ENCODE measurements at places on chromosomes 11 and 22. TPM values are rescaled to one million over a fixed set of nuclear protein-coding genes. Genes with fewer than 3 reads are reported as not detected.
A peak's percentile ranks its signal among the peaks of the same experiment; 100 is the strongest.

KMT2A gene
- total RNA-seq, result 31.1 TPM

SLC22A25 gene
- total RNA-seq, result 0.18 TPM

DNA sequence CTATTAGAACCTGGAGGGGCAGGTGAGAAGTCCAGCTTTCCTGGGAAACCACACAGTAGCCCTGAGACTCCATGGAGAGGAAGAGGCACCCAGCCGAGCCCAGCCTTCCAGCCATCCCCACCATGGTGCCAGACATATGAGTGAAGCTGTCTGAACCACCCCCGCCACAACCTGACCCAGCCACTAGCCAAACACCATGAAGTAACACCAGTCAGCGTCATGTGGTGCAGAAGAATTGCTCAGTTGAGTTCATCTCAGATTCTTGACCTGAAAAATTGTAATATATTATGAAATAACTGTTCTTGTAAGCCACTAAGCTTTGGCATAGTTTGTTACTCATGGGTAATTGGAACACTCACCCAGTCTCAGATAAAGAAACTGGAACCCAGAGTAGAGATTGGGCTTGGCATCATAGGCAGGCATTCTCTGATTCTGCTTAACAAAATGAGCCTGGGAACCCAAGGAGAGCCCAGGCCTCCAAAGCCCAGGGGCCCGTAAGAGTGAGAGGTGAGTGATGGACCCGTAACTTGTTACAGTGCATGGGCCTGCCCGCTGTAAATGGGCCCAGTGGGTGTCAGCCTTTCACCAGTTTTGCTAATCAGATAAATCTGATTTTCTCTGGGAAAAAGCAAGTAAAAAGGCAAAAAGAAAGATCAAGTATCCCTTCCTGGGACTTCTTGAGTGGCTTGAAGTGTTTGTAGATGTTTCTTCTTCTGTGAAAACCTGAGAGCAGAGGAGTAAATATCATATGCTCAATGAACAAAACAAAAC, 305.5 kb downstream of the DDX10 start:
- no peak for DNase-seq

DNA sequence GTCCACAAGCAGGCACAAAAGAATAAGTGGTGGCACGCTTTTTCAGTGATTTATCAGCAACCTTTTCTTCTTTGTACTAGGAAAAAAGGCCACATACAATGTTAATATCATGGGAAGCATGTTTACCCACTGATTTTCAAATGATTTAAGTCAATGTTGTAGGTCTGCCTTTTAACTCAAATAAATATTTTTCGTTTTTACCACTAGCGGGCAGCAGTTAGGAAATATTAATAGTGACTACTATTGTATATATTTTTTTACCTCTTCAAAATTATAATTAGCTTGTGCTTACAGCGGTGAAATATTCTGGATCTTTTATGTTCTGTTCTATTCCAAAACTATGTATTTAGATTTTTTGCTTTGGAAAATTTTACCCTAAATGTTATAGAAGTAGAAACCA, 6.4 kb upstream of the SLC17A6 start:
- no peak for DNase-seq

GRCh38 chr11:38481391-38481790, 1883.4 kb upstream of the RAG2 start:
- DNase-seq, result no peak

GRCh38 chr11:14857621-14858020, 34.4 kb downstream of the CYP2R1 start:
- no peak for DNase-seq

DNA sequence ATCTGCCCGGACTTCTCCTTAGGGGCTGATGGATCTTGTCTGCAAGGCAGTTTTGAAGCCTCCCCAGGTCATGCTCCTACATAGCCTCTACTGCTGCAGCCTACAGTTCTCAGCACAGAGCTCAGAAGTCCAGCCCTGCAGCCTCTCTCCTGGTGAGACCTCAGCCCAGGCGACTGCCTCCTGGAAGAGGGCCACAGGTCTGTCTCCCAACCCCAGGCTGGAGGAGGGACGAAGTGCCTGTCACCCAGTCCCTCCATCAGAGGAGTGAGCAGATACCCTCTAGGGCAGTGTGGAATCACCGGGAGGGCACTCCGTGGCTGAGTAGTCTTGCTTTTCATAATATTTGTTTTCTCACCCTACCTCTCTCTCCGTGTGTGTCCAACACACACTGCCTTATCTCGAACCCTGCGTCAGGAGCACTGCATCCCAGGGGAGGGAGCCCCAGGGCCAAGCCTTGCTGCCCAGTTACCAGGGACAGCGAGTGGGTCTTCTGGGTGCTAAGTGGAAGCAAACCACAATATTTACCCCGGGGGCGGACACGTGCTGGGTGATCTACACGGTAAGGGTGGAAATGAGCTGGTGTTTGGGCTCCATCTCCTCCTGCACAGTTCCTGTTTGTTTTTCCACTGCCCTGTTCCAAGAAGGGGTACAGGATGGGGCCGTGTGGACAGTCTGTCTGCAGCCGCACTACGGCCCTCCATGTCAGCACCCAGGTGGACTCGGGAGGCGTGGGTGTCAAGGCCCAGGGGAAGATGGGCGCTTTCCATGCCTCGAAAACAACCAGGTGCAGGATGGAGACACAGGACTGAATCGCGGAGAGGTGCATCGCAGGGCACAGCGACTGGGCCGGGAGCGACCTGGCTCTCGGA, 133.7 kb upstream of the HSD17B12 start:
- no peak for DNase-seq

GRCh38 chr11:134560066-134560465, 148.0 kb upstream of the B3GAT1 start:
- peak; percentile 43 for DNase-seq

SYT13 gene
- 6.1 TPM for total RNA-seq

GRCh38 chr11:120167659-120168058, 29.7 kb upstream of the TRIM29 start:
- DNase-seq, result no peak

DNA sequence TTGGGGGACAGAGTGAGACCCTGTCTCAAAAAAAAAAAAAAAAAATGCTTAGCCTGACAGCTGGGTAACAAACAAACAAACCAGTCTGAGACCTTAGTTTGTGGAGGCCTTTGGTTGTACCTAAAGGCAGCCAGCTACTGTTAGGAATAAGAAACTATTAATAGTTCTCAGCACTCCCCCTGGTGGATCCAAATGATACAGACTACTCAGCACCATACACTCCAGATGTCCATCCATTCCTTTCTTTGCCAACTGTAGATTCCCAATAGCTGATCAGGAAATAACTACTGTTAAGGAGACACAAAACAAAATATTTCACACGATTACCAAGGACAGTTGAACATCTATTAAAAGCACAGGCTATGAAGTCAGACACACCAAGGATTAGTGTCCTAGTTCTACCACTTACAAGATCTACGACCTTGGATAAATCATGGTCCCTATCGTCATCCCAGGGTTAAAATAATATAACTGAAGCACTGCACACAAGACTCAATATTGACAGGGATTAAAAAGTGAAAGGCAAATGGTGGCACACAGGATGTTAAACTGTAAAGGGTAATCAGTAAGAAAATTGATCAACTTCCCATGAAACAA, 17.2 kb downstream of the CLDN25 start:
- peak; percentile 64 for DNase-seq

- DNase-seq, result no peak
Measured at GRCh38 chr11:69496631-69497220, 15.3 kb downstream of the LINC01488 start.

APOA4 gene
- total RNA-seq, result not detected

DNA sequence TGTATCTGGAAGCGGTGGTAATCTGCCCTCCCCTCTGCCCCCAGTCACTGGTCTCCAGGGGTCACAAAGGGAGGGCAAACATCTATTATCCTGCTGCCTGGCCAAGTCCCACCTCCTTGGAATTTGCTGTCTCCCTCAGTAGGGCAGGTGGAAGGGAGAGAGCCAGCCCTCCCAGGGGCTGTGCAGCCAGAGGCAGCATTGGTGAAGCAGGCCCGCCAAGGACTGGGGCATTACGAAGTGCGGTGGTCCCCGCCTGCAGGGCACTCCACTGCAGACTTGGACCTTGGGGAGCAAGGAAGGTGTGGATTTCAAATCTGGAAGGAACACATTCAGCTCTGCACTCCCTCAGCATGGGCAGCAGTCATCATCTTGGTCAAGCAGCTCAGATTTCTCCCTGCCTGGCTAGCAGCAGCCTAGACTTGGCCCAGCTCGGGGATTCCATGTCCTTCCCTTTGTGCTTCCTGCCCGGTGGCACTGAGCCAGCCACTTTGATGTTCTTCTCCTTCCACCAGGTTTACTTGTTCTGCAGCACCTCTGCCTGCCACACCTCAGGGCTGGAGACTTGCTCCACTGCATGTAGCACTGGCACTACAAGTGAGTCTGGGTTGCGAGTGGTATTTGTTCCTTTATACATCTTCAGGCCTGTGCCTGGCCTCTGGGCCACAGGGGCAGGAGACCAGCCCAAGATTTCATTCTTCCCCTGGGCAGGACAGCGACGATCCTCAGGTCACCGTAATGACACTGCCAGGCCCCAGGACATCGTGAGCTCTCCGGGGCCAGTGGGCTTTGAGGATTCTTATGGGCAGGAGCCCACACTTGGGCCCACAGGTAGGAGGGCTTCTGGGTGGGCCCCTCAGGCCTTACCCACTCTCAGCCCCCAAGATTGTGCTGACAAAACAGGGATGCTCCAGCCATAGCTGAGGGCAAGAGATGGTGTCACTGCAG, 7.4 kb downstream of the ZP1 start:
- DNase-seq, result no peak

OR5B21 gene
- not detected for total RNA-seq

DNA sequence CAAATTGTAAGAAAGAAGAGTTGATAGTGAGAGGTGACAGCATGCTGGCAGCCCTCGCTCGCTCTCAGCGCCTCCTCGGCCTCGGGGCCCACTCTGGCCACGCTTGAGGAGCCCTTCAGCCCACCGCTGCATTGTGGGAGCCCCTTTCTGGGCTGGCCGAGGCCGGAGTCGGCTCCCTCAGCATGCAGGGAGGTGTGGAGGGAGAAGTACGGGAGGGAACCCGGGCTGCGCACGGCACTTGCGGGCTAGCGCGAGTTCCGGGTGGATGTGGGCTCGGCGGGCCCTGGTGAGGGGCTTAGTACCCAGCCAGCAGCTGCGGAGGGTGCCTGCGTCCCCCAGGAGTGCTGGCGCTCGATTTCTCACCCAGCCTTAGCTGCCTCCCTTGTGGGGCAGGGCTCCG, 539.7 kb upstream of the CCDC179 start:
- DNase-seq, result no peak

GRCh38 chr11:118434553-118435289, 1.6 kb upstream of the KMT2A start:
- DNase-seq, result peak; percentile 54

- no peak for DNase-seq
Measured at GRCh38 chr11:119652907-119653659, 75.9 kb downstream of the NECTIN1 start.

DNA sequence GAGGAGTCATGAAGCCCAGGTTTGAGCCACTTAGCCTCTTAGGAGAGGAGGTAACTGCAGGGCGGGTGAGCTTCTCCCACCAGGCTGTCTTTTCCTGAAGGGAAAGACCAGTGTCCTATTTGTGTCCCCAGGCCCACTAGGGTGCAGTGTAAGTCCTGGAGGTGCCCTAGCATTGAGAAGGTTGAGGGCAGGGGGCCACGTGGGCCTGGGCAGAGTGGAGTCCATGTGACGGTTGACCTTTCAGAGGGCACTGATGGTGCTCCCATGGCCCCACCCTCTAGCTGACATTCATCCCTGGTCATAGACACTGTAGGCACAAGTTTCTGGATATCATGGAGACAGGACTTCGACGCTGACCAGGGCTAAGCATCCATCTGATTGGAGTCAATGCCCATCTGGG, 44.1 kb upstream of the TP53I11 start:
- no peak for DNase-seq

DNA sequence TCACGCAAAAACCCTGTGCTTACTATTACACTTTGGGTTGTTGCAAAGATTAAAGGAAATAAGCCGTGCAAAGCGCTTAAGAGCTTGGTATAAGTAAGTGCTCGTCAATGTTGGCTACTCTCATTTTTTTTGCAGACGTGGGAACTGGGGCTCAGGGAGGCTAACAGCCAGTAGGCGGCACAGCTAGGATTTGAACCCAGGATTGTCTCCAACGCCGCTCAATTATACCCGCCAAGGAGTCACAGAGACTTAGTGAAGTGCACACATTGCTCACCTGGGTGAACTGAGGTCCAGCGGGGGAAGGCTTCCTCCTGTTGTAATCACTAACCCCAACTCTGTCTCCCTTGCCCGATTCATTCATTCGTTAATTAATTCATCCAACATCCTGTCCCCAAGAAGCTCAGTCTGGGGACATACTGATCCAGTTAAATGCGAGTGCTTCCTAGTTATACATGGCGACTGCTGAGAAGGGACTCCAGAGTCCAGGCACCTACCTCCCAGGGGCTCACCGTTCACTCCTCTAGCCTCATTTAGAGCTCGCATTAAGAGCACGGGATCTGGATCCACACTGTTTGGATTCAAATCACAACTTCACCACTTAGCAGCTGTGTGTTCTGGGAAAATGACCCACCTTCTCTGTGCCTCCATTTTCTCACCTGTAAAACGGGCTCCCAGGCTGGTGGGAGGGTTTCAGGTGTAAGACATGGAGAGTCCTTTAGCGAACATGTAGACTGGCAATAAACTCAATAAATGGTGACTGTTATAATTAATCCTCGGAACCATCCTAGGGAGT, 838 bp upstream of the MTFP1 start:
- no peak for DNase-seq

DNA sequence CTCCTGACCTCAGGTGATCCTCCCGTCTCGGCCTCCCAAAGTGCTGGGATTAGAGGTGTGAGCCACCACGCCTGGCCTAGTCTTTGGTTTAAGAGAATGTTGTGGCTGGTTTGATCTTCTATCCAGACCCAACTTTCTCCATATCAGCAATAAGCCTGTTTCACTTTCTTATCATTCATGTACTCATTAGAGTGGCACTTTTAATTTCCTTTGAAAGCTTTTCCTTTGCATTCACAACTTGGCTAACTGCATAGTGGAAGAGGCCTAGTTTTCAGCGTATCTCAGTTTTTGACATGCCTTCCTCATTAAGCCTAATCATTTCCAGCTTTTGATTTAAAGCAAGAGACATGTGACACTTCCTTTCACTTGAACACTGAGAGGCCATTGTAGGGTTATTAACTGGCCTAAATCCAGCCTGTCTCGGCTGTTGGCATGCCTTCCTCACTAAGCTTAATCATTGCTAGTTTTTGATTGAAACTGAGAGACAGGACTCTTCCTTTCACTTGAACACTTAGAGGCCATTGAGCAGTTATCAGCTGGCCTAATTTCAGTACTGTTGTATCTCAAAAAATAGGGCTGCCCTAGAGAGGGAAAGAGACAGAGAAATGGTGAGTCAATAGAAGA, 13.1 kb upstream of the RPL3 start:
- no peak for DNase-seq

HTATIP2 gene
- total RNA-seq, result 52.2 TPM

GRCh38 chr11:62974848-62975522, 9.8 kb downstream of the SLC22A6 start:
- peak; percentile 83 for DNase-seq

- peak; percentile 51 for DNase-seq
Measured at GRCh38 chr22:28443526-28443876, 236.1 kb downstream of the TTC28 start.

HSD17B12 gene
- 72.1 TPM for total RNA-seq

Data from H7 (cell line).